ENCODE measurements at places on chromosomes 13 and 19. TPM values are rescaled to one million over a fixed set of nuclear protein-coding genes. Genes with fewer than 3 reads are reported as not detected.

DNA sequence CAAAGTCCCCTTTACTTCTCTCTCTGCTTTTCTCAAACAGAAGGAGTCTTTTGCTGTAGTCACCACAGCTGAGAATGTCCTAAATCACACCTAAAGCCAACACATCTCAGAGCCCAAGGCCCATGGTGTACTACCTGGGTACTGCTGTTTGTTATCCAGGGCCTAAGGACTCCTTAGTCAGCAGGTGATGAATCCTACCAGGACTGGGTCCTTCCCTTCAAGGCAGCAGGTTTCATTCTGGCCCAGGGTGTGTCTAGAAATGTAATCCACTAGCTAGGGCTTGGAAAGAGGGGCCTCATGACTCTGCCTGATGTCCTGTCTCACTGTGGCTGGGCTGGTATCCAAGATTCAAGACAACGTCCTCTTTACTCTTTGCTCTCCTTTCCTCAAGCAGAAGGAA lies 36.2 kb upstream of the ENOX1 start:
- DNase-seq, result no peak
- no peaks in the 10 kb centered on the region for H3K36me3 ChIP-seq
- no peaks in the 10 kb centered on the region for H3K4me1 ChIP-seq
- H3K27ac ChIP-seq, result no peak overlapping the region
- no peaks in the 10 kb centered on the region for H3K27me3 ChIP-seq

The DPF1 gene
- 7.8 TPM for total RNA-seq

- peak; percentile 9 for DNase-seq
- no peak overlapping the region for H3K4me3 ChIP-seq
- no peak overlapping the region for H3K27ac ChIP-seq
- H3K4me1 ChIP-seq, result no peaks in the 10 kb centered on the region
- no peaks in the 10 kb centered on the region for H3K36me3 ChIP-seq
Observed at GRCh38 chr13:48858122-48858902, 117.4 kb upstream of the FNDC3A start.

The KLF16 gene
- 5.3 TPM for total RNA-seq

The CTXN1 gene
- 22.8 TPM for total RNA-seq

- no peaks in the 10 kb centered on the region for H3K4me1 ChIP-seq
- peak; percentile 41 for DNase-seq
- H3K4me3 ChIP-seq, result peak overlapping the region; percentile 66
- H3K36me3 ChIP-seq, result no peaks in the 10 kb centered on the region
Observed at GRCh38 chr19:3556978-3557460, 367 bp downstream of the MFSD12 start.

- H3K4me1 ChIP-seq, result no peaks in the 10 kb centered on the region
- H3K27ac ChIP-seq, result no peak overlapping the region
- H3K4me3 ChIP-seq, result no peak overlapping the region
- DNase-seq, result peak; percentile 25
- no peaks in the 10 kb centered on the region for H3K27me3 ChIP-seq
Observed at GRCh38 chr13:64347664-64348063, 2882.5 kb downstream of the PCDH9 start.

DNA sequence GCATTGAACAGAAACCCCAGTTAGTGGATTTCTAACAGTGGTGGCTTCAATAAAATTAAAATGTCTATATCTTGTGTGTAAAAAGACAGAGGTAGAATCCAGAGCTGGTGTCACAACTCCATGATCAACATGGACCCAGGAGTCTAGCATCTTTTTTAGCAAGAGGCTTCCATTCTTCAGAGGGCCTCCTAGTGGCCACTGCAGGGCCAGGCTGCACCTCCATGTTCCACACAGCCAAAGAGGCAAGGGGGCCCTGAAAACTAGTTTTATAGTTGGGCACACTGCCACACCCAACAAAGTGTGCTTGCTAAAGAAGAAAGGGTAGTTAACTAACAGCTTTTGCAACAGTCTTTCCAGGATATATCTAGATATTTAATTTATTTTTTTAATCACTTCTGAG lies 12.9 kb downstream of the N4BP2L1 start:
- H3K27ac ChIP-seq, result no peak overlapping the region
- no peak overlapping the region for H3K4me3 ChIP-seq
- DNase-seq, result no peak

- H3K4me1 ChIP-seq, result peaks cover 11% of the 10 kb centered on the region
- no peaks in the 10 kb centered on the region for H3K27me3 ChIP-seq
- H3K27ac ChIP-seq, result no peak overlapping the region
- peak; percentile 96 for DNase-seq
- H3K4me3 ChIP-seq, result no peak overlapping the region
Observed at GRCh38 chr13:51785712-51786424, 18.1 kb downstream of the DHRS12 start.

The OR7D2 gene
- 0.15 TPM for total RNA-seq

DNA sequence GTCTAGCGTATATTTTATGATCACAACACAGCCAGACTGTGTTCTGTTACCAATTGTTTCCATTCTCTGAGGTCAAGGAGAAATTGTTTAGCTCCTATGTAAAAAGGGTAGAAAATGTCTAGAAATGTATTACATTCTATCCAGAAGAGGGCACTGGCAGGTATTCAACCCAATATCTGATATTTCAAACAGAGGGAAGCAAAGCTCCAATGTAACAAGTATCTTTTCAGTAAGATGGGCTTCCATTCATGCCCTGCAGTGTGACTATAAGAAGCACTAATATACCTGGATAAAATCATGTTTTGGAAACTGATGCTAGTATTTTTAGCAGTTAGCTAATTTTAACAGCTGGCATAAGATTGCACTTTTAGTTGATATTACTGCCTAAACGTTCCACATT lies 312.7 kb downstream of the FGF14 start:
- DNase-seq, result peak; percentile 7
- H3K36me3 ChIP-seq, result no peaks in the 10 kb centered on the region
- no peaks in the 10 kb centered on the region for H3K4me1 ChIP-seq
- H3K27ac ChIP-seq, result no peak overlapping the region

DNA sequence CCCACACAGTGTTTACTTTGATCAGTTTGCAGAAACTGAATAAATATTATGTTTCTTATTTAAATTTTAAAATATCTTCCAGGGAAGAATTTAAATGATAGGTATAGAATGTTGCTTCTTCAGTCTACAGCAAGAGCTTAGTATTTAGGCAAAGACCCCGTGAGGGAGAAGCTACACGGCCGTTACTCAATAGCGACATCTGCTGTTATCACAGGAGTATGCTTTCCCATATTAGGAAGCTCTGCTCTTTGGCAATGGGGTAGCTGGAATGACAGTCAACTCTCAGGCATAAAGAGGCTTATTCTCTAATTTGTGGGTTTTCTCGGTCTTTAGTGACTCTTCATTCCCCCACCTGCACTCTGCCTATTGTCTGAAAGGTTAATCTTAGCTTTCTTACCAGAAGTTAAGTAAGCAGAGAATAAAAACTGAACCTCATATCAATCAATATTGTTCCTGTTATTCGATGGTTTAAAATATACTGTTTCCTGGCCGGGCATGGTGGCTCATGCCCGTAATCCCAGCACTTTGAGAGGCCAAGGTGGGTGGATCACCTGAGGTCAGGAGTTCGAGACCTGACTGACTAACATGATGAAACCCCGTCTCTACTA lies 13.2 kb upstream of the LHFPL6 start:
- H3K27me3 ChIP-seq, result peaks cover 4% of the 10 kb centered on the region
- H3K36me3 ChIP-seq, result no peaks in the 10 kb centered on the region
- peak; percentile 85 for DNase-seq
- no peaks in the 10 kb centered on the region for H3K4me1 ChIP-seq
- no peak overlapping the region for H3K27ac ChIP-seq
- no peak overlapping the region for H3K4me3 ChIP-seq
